ENCODE measurements at places on chromosomes 5 and 9.

GRCh38 chr9:12777121-12778022, 2.6 kb downstream of the LURAP1L start:
- DNase-seq = no peak

- no peak for DNase-seq
Observed at GRCh38 chr5:146342882-146343865, 4.5 kb downstream of the POU4F3 start.

GRCh38 chr5:145470396-145470979, 364.7 kb downstream of the PRELID2 start:
- DNase-seq = no peak

DNA sequence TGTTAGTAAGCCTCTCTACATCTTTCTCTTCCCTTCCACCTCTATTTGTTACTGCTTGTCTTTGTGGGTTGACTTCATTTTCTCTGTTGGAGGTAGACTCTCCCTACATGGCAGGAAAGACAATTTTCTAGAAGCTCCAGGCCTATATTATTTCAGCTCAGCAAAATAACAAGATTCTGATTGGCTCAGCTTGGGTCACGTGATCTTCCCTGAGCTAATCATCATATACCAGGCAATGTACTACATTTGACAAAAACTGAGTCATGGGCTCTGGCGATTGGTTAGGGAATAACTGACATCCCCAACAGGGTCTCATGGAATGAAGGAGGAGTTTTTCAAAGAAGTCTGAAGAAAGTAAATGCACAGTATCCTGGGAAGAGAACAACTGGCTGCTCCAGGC, 65.6 kb upstream of the NR3C1 start:
- DNase-seq = no peak

GRCh38 chr9:36935332-36935731, 98.7 kb downstream of the PAX5 start:
- DNase-seq = no peak

- no peak for DNase-seq
Observed at GRCh38 chr5:80069918-80070318, 34.8 kb downstream of the THBS4 start.

DNA sequence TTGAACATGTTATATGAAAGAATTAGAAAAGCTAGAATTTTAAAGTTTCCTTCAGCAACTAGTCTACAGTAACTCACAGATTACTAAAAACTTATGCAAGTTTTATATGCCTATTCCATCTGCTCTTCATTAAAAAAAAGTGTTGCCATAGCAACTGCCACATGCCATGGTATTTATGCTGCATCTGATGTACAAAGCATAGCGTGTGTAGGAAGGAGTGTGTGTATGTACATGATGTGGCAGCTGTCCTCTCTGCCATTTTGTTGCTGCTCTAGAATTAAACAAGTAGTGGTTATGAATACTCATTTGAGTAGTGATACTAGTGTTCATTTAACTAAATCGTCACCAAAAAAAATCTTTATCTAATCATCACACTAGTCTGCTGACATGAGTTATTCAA, 593.5 kb downstream of the CETN3 start:
- DNase-seq = no peak

- DNase-seq = no peak
Observed at GRCh38 chr5:17511775-17512325, 6.3 kb upstream of the TAF11L3 start.

DNA sequence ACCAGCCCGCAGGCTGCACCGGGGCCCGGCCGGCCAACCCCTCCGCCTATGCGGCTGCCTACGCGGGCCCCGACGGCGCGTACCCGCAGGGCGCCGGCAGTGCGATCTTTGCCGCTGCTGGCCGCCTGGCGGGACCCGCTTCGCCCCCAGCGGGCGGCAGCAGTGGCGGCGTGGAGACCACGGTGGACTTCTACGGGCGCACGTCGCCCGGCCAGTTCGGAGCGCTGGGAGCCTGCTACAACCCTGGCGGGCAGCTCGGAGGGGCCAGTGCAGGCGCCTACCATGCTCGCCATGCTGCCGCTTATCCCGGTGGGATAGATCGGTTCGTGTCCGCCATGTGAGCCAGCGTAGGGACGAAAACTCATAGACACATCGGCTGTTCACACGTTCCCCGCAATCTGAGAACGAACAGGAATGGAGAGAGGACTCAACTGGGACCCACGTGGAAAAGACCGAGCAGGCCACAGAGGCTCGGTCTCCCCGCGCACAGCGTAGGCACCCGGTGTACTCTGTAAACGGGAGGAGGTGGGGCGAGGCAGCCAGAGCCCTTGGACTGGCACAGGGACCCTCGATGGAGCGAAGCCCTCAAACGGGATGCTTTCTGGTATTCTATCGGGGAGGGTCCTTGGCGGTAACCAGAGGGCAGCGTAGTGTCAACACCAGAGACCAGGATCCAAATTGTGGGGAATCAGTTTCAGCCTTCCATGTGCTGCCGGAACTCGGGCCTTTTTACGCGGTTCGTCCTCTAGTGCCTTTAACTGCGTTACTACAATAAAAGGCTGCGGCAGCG, 1.9 kb downstream of the FOXE1 start:
- DNase-seq = no peak

DNA sequence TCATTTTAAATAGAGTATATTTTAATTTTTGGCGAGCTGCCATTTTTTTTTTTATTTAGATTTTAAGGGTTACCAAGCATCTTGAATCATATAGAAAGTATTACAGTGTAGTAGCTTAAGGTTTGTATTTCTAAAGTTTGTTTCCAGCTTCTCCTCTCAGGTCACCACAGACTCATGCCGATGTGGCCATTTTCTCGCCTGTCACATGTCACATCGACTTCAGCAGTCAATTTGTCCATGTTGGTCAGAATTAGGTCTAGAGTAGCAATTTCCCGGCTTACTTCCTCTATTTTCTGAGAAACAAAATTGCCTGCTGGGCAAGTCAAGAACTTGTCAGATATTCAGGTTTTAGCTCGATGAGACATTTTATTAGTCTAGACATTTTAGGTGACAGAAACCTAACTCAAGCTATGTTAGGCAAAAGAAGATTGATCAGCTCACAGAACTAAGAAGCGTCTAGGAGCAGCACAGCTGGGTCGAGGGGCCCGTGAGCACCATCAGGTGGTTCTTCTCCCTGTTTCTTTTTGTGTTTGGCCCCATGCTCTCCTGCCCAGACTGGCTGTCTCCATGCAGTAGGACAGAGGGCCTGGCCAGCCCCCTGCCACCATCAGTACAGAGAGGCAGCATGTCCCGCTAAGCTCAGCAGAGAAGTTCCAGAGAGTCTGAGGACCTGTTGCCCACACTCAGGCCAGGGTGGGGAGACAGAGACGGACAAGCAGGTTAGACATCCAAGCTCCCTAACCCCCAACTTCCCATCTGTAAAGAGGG, 48.4 kb upstream of the AFAP1L1 start:
- no peak for DNase-seq

GRCh38 chr9:119005162-119005561, 364.1 kb downstream of the BRINP1 start:
- DNase-seq = no peak

DNA sequence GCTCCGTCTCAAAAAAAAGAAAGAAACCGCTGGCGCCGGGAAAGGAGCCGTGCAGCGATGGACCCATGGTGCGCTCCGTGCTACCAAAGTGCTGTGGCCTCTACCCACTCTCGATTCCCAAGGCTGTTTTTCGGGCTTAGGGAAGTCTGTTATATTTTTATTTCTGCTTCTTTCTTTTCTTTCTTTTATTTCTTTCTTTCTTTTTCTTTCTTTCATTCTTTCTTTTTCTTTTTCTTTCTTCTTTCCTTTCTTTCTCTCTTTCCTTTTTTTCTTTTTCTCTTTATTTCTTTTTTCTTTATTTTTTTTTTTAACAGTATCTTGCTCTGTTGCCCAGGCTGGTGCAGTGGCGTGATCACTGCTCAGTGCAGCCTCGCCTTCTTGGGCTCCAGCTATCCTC, 87.5 kb downstream of the ANXA2R start:
- no peak for DNase-seq

DNA sequence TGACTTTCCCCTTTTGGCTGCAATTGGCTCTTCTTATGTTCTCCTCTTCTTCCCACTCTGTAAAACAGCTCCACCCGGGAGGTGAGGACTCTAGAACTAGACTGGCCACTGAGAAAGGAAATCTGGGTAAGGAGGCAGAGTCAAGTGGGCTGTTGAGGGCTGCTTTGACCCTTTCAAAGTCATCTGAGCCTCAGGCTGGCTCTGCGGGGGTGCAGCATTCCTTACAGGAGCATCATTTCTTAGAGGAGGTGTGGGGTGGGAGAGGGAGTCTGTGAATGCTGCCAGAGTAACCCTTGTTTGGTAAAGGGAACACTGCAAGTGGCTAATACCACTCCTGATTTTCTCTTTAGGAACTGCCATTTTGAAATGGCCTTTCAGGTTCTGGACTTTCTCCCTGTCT, 377.7 kb upstream of the SMARCA2 start:
- DNase-seq = no peak

DNA sequence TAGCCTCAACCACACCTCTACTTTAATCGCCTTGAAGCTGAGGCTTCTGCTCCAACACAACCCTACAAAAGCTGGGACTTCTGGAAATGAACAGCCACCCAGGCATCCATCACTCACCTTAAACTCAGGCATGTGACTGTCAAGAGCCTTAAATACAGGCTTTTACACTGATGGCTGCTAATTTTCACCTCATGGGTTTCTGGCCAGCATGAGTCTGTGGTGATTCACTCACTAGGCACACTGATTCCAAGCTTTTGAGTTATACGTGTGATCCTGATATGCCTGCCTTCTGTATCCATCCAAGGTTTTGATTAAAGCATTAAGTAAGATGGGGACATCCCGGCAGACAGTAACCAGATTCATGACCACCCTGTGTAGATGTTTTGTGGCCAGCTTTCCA, 8.9 kb downstream of the NSUN2 start:
- no peak for DNase-seq

GRCh38 chr5:33299621-33300208, 141.1 kb upstream of the TARS1 start:
- DNase-seq = peak; percentile 9

All from NCI-H1105 treated with DMSO at 0.1 percent for 48 hours (cell line).